Stimulated activated CD8-positive, alpha-beta memory T cell treated with anti-CD3 and anti-CD28 coated beads, Interleukin-4, amount 100 ng/mL, for 48 hours (primary cell): ENCODE measurements at places on chromosomes 5 and 9.

DNA sequence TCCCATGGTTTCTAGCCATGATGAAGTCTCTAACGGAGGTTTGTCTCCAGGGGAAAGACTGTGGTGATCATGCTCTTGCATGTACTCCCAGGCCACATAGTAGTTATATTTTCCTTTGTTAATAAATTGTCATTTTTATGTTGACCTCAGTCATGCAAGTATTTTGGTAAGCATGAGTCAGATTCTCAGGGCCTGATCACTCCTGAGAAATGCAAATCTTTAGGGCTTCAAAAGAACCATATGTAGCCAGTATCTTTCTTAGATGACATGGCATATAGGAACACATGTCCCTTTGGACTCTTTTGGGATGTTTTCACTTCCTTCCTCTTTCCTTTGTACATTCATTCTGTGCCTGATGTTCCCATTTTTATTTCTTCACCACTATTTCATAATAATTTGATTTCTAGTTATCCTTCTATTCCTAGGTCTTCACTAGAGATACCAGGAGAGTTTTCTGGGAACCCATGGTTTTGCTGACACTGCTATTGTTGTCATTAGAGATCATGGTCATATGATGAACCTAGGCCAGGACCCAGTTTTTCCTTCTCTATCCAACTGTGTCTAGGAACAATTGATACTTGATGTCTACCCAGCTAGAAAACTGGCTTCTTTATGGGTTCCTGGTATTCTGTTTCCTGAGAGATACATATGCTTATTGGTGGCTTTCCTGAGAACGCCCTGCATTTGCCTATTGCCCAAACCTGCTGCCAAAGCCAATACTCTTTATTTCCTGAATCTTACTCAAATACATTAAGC lies 248.1 kb upstream of the NREP start:
- DNase-seq: no peak

- no peak for DNase-seq
Measured at GRCh38 chr9:137255448-137256114, 454 bp downstream of the NELFB start.

DNA sequence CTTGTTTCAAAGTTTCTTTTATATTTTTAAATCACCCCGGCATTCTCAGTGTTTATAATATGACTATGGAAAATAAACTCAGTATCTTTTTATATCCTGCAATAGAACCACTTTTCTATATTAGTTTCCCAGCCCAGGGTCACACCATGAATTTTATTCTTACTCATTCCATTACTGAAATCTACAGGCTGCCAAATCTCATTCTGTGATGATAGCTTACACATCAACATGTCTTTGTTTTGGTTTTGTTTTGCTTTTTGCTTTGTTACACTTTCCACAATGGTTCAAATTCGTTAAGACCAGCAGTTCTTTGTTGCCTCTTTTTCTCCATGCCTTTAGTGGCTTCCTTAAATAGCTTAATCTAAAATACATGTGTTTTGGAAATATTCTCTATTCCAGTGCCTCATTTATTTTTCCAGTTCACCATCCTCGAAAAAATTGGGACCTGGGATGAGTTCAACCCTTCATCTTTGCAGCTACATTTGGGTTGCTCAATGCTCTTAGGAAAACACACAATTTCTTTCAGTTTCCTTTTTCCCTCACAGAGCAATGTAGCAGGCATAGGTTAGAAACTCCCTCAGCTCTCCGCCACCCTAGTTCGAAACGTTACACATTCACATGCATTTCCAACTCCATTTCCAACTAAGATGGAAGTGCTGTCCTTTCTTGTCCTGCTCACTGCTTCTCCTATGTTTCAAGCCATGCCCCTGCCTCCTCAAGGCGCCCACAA lies 1146.3 kb downstream of the MAT2B start:
- no peak for DNase-seq

DNA sequence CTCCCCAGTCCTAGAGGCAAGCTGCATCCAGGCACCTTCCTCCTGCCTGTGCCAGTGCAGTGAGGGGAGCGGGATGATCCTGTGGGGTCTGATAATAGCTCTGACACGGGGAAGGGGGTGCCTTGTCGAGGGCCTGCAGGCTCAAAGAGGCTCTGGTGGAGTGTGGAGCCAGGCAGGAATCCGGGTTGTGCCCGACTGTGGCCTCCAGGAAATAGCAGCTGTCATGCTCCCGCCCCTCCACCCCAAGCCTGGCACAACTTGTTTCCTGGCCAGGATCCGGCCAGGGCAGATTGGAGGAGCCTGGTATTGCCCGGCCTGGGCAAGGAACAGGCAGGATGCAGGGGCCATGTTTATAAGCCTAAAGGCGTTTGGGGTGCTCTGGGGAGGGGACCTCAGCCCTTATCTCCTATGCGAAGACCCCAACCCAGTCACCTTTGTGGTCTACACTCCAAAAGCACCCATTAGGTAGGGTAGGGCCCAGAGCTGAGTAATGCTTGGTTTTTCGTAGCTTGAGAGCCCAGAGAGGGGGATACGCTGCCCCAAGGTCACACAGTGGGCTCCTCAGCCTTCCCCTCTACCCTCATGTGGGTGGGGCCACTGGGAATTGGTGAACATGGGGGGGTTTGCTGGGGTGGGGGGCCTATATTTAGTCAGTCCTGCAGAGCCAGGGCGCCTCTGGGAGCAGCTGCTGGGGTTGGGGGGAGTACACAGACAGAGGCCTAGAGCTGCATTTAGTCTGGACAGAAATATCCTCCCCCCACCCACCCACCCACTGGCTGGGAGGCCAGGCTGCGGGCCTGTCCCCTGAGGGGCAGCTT lies 12.2 kb downstream of the CXXC5 start:
- DNase-seq: no peak

GRCh38 chr5:34804913-34805312 lies 34.1 kb upstream of the TTC23L start:
- no peak for DNase-seq

DNA sequence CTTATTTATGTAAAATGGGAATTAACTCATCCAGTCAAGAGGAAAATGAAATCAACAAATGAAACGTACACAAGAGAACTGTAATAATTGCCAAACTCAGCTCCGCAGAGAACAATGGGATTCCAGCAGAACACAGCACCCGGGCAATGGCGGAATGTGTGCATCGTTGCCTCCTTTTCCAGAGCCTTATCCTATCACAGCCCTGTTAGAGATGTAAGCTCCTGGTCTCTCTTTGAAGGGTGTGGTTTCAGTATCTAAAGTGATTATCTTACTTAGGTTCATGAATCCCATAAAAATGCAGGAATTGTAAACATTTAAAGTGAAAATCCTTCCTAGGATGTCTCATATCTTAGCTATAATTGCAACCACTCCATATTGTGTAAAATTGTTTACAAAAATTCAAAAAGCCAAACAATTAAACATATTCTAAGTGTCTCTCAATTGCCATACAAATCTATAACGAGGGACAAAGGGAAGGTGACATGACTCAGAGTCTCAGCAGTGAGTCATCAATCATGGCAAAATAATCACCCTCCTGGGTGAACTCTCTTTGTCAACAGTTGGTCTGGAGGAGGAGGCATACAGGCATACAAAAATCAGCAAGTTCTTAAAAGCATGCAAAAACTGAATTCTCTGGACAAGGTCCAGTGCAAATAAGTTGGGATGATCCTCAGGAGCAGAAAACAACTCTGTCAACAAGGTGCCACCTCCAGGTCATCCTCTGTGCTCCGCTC lies 22.6 kb downstream of the SEMA5A start:
- DNase-seq: no peak

DNA sequence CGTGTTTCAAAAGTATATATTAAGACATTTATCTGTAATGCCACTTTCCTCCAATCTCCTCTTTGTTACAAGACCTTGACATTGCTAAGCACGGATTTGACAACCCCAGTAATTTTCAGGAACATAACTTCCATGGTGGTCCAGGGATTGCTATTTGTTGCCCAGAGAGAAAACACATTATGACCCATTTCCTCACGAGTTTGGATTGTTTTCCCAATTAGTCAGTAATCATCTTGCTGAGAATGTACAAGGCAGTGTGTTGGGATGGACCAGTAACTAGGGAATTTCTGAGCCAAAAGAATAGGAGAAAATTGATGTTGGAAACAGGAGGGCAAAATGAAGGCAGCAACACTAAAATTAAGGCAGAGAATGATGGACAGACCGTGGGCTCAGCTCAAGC lies 574.1 kb downstream of the EBF1 start:
- no peak for DNase-seq

DNA sequence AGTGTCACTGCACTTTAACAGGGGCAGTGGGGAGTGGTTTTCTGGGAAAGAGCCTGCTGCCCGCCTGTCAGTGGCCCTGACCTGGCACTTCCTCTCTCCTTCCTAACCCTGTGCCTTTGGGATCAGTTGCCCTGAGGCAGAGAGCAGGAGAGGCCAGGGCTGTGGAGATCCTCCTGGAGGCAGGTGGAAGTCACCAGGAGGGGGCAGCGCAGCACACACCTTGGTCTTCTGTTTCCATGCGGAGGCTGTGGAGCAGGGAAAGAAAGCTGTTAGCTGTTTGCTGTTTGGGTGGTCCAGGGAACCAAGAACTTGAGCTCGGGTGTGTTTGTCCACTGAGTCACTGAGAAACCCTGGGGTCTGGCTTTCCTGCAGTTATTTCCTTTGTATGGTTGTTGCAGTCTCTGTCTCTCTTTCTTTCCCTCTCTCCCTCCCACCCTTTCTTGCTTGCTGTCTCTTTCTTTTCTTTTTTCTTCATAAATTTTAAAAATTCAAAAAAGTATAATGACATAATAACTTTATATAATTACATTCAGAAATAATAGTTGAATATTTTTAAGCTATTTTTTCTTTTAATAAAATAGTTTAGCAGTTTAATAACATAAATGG lies 28.1 kb downstream of the NTRK2 start:
- peak; percentile 75 for DNase-seq

- no peak for DNase-seq
Measured at GRCh38 chr9:2180154-2180553, 165.0 kb downstream of the SMARCA2 start.

DNA sequence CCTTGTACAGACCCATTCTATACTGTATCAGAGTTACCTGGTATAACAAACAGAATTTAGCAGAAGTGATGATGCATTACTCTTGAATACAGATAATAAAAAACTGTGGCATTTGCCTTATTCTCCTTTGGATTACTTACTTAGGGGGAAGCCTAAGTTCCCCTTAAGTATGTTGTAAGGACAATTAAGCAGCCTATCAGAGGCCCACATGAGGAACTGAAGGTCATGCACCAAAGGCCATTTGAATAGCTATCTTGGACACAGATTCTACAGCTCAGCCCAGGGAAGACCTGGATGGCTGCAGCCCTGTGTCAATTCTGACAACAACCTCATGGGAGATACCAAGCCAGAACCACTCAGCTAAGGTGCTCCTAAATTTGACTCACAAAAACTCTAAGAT lies 125.2 kb downstream of the RAPGEF6 start:
- DNase-seq: no peak

DNA sequence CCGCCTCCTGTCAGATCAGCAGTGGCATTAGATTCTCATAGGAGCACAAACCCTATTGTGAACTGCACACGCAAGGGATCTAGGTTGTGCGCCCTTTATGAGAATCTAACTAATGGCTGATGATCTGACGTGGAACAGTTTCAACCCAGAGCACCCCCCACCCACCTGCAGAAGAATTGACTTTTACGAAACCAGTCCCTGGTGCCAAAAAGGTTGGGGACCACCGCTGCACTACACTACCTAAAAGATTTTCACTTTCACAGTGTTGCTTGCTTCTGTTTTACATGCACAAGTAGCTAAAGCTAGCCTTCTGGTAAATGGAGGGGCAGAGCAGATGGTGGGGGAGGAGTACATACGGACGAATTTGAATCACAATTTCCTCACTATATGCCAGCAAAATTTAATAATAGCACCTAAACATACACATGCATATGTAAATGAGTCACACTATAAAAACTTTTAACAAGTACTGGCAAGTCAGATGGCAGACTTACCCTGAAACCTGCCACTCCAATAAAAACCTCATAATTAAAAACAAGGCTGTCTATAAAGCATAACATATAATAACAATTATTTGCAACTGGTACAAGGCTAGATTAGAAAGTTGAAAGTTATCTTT lies 24.0 kb upstream of the CDKN2B start:
- no peak for DNase-seq

- DNase-seq: no peak
Measured at GRCh38 chr5:184471-184870, 6.8 kb upstream of the LRRC14B start.

GRCh38 chr5:36826694-36827093 lies 49.9 kb upstream of the NIPBL start:
- DNase-seq: no peak

GRCh38 chr9:98565152-98566135 lies 143.3 kb downstream of the GABBR2 start:
- no peak for DNase-seq

DNA sequence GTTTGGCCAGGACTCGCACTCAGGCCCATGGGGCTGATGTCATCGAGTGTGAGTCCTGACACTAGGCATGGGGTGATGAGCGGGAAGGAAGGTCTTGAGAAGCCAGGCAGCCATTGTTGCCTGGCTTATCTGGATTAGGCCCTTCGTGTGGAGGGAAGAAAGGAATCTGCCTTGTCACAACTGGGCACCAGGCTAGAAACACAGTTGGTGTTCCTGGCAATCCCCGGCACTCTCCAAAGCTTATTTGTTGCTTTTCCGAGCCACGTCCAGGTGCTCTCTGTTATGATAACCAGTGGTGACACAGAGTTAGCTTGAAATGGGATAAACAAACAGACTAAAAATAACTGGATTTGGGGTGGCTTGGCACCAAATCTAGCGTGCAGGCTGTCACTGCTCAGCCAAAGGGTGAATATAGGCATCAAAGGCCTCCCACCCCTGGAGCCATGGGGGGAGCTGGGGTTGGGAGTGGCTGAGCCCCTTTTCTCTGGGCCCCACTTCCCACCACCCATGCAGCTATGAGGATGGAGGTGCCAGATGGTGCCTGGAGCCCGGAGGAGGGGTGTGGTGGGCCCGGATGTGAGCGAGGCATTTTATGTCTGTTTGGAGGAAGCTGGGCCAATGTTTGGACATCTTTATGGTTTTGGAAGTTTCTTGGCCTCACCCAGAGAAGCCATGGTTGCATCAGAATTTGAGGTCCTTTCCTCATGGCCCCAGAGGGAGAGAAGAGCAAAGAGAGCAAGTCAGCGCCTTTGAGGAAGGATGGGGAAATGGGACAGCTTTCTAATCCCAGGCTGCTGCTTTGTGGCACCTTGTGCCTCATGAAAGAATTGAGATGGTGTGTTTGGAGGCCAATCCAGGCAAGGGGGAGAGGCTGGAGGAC lies 98.0 kb upstream of the PITX1 start:
- DNase-seq: no peak

DNA sequence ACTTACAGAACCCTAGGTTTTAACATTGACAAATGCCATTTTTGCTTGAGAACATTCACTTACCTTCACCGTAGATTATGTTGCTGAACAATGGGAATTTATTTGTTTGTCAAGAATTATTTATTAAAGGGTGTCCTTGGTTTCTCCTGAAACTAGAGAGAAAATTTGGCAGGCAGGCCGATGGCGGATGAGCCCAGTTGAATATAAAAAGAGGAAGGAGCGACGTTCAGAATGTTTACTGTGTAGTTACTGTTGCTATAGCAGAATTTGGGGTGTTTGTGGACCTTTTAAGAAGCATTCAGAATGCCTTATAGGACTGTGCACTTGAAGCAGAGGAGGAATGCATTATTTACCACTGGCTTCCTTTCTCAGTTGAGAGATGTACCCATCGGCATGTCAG lies 268.2 kb downstream of the CDH10 start:
- DNase-seq: no peak

- DNase-seq: no peak
Measured at GRCh38 chr5:61228229-61228628, 66.0 kb upstream of the SMIM15 start.
